ENCODE measurements at places on chromosomes 6 and 20.

DNA sequence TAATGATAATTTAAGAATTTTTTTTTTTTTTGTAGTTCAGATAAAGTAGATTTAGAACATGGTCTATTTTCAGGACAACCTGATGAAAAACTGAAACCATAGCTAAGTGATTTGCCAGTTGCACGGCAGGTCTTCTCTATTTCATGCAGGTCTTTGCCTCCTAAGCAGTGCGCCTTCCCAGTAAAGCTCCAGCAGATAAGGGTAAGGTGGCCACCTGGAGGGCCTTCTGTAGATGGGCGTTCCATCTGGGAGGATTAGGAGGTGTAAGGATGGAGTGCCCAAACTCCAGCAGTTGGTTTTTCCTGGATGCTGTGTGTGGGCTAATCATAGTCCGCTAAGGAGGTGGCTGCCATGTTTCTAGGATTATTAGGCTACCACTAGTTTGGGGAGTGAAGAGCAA, 107.1 kb downstream of the ARID1B start:
- no peak for DNase-seq

- DNase-seq = no peak
Measured at GRCh38 chr6:154112181-154112809, 73.3 kb downstream of the OPRM1 start.

DNA sequence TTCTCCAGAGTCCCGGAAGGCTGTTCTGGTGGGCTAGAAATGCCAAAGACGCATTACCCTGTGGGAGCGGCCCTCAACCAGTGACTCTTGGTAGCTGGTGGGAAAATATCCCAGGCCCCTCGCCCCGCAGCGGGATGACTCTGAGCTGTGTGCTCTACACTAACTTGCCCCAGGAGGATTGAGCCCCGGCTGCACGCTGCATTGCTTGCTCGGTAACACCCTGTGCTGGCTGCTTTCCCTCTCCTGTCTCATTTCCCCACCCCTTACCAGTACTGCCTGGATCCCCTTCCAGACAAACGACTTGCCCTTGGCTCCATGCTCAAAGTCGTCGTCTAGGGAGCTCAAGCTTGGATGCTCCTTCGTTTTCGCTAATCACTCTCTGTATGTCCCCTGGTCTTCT, 411.8 kb upstream of the SULF2 start:
- no peak for DNase-seq

GRCh38 chr20:3654326-3655130, 8.7 kb downstream of the GFRA4 start:
- DNase-seq = no peak

- peak; percentile 17 for DNase-seq
Measured at GRCh38 chr6:30893001-30893591, 8.8 kb downstream of the DDR1 start.

Data from neural progenitor cell (in vitro differentiated cells).